Dorsolateral prefrontal cortex (tissue), 122 donors: ENCODE measurements at places on chromosomes 3 and 15.

DNA sequence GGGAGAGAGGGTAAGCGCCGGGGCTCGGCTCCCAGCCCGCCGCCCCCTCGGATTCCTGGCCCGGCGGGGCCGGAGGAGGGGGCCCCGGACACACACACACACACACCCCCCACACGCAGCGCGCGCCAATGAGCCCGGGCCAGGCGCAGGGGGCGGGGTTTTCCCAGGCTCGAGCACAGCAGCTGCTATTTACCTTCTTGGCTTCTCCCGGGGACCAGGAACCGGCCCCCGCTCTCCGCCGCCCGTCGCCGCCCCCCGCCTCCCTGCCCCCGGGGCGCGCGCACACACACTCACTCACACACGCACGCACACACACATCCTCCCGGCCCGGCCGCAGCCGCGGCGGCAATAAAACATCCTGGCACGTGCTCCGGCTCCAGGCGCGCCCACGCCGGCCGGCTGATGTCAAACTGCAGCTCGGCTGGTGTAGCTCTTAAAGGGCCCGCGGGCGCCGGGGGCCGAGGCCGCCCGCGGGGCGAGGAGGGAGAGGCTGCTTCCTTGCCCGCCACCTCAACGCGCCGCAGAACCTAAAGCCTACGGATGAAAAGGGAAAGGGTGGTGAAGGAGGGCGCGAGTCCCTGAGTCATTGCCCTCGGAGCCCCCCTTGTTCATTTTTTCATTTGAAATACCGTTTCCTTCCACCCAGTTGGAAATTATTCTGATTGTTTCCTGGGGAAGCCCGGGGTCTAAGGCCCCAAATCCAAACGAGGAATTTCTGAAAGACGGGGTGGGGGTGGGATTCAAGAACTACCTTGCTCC lies 1.0 kb upstream of the HES1 start:
- DNase-seq: peak; percentile 79

GRCh38 chr3:5194801-5195509 lies 7.4 kb downstream of the EDEM1 start:
- DNase-seq: no peak

- no peak for DNase-seq
These were observed 344.3 kb upstream of the UMPS start for GRCh38 chr3:124385996-124386395.

- DNase-seq: peak; percentile 88
These were observed 8.2 kb upstream of the ZNF589 start for GRCh38 chr3:48232734-48233133.

- no peak for DNase-seq
These were observed 55.8 kb downstream of the CMSS1 start for GRCh38 chr3:99873269-99874102.

DNA sequence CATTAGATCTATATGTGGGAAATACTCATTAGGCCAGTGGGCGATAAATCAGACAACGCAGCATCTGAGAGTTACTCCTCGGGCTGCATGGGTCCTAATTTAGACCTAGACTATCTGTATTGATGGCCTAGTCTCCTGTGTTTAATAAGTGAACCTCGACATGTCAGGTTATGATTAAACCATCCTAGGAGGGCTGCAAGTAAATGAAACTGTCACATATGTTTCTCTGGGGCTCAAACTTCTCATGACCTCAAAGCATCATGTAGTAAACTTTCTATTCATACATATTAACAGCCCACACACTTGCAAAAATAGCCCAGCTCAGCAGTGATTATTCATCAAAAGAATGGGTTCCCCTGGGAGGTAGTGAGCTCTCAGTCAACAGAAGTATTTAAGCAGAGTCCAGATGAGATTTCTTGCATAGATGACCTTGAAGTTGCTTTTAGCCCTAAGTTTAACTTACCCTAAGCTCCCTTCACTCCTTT lies 51.6 kb downstream of the RAB11A start:
- DNase-seq: no peak

- no peak for DNase-seq
These were observed 138.4 kb downstream of the RPLP1 start for GRCh38 chr15:69590932-69591524.

- no peak for DNase-seq
These were observed 32.7 kb downstream of the EFHB start for GRCh38 chr3:19901337-19901736.
